ENCODE measurements at places on chromosomes 7 and 10. TPM values are rescaled to one million over a fixed set of nuclear protein-coding genes. Genes with fewer than 3 reads are reported as not detected.

The NYAP1 gene
- total RNA-seq, result not detected

The ARHGAP22 gene
- 0.82 TPM for total RNA-seq

The DOCK1 gene
- not detected for total RNA-seq

The VPS37D gene
- 0.24 TPM for total RNA-seq

The PITX3 gene
- not detected for total RNA-seq

The TFPI2 gene
- total RNA-seq, result 1.4 TPM

The DLX5 gene
- total RNA-seq, result not detected

The FGFBP3 gene
- 1.8 TPM for total RNA-seq

The EPO gene
- total RNA-seq, result not detected

The HMX3 gene
- not detected for total RNA-seq

The ADARB2 gene
- total RNA-seq, result 0.11 TPM

The PRTFDC1 gene
- total RNA-seq, result not detected
